Activated CD8-positive, alpha-beta memory T cell treated with anti-CD3 and anti-CD28 coated beads for 36 hours (primary cell): ENCODE measurements at places on chromosomes 1 and 21. TPM values are rescaled to one million over a fixed set of nuclear protein-coding genes. Genes with fewer than 3 reads are reported as not detected.

The CFAP410 gene
- 16.1 TPM for total RNA-seq

The PIGR gene
- total RNA-seq, result 0.31 TPM

The TINAGL1 gene
- not detected for total RNA-seq

The ADAMTS1 gene
- not detected for total RNA-seq

The WNT9A gene
- not detected for total RNA-seq

The IL24 gene
- total RNA-seq, result 1.3 TPM

The ID3 gene
- total RNA-seq, result 31.9 TPM
